ENCODE measurements at places on chromosomes 1 and 21. TPM values are rescaled to one million over a fixed set of nuclear protein-coding genes. Genes with fewer than 3 reads are reported as not detected.

DNA sequence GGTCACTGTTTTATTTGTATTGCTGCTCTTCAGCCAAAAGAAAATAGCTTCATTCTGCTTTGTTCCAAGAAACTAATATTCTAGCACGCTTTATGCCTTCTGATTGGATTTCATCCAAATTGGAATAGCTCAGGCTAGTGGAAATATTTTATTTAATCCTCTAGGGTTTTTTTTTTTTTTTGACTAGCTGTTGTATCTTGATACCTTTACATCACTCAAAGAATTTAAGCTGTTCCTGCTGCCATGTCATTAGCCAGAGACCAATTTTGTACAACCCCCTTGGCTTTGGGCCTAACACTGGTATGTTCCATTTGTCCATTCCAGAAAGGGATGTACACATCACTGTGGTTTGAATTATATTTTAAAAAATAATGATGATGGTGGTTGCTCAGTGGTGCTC, 103.0 kb downstream of the DISC1 start:
- no peak for DNase-seq

- no peak for DNase-seq
These were observed 7.0 kb downstream of the GPA33 start for GRCh38 chr1:167083066-167083665.

- no peak for DNase-seq
These were observed 24.0 kb upstream of the CPT2 start for GRCh38 chr1:53172426-53173128.

DNA sequence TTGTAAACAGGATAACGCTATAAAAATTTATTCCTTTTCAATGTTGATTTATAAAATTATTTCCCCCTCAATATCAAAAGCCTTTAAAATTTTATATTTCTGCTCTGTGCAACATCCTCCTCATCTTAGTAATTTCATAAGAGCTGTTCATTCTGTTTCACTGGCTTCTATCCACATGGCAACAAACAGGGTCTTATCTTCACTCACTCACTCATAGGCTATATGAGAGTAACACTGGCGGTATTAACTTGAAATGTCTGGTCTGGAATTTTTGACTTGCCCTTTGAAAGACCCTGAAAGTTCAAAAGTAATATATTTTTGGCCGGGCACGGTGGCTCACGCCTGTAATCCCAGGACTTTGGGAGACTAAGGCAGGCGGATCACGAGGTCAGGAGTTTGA, 77.4 kb upstream of the KRTAP11-1 start:
- DNase-seq, result no peak

DNA sequence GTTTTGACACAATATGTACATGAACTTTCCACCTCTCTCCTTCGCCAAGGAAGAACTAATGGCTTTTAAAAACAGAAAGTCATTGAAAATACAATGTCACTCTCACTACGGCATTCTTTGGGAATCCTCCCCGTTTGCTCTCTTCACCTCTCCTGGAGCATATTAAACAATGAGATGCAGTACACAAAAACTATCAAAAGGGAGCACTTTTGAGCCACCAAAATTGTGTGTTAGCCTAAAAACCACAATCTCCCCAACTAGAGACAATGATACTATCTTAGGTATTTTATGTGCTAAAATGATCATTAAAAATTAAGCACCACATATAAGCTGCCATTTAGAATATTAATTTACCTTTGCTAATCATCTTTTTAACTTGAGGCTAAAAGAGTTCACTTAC, 425.5 kb downstream of the KCTD3 start:
- no peak for DNase-seq

- DNase-seq, result no peak
These were observed 85.7 kb downstream of the NRDC start for GRCh38 chr1:51792864-51793263.

ANGPTL7 gene
- total RNA-seq, result not detected

LAMB3 gene
- 1.1 TPM for total RNA-seq
